ENCODE measurements at places on chromosomes 3 and 15. TPM values are rescaled to one million over a fixed set of nuclear protein-coding genes. Genes with fewer than 3 reads are reported as not detected.

The SIDT1 gene
- 2.5 TPM for total RNA-seq

The GOLGA8B gene
- 15.6 TPM for total RNA-seq

The COL8A1 gene
- 1.1 TPM for total RNA-seq

The CAPN7 gene
- 23.8 TPM for total RNA-seq

The NDUFB5 gene
- 197 TPM for total RNA-seq

The PLA2G4D gene
- total RNA-seq = not detected

The GCHFR gene
- total RNA-seq = 6.1 TPM

The CHRNA3 gene
- total RNA-seq = 0.13 TPM

The SYNM gene
- 43.8 TPM for total RNA-seq

GRCh38 chr3:194884649-194885315, 199.1 kb downstream of the FAM43A start:
- no peak for DNase-seq

GRCh38 chr15:68935400-68935937, 5.1 kb downstream of the SPESP1 start:
- DNase-seq = no peak

- DNase-seq = no peak
Observed at GRCh38 chr3:59334585-59334984, 284.8 kb upstream of the CFAP20DC start.

DNA sequence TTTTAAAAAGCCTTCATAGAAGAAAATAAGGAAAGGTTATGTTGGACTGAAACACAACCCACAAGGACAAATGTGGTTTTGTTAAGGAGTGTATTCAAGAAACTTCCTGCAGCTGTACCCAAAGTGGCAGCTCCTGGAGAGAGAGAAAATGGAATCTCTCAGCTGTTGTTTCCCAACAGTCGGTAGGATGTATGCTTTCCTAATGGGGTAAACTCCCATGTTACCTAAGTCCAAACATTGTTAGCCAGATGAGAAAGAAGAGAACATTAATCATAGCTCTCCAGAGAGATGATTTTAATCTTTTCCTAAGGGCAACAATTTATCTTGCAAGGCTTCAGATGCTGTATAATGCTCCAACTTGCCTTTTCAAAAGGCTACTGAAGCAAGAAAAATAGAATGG, 22.6 kb upstream of the TEX9 start:
- DNase-seq = peak; percentile 11

- no peak for DNase-seq
Observed at GRCh38 chr3:11037976-11038375, 45.4 kb downstream of the SLC6A1 start.

DNA sequence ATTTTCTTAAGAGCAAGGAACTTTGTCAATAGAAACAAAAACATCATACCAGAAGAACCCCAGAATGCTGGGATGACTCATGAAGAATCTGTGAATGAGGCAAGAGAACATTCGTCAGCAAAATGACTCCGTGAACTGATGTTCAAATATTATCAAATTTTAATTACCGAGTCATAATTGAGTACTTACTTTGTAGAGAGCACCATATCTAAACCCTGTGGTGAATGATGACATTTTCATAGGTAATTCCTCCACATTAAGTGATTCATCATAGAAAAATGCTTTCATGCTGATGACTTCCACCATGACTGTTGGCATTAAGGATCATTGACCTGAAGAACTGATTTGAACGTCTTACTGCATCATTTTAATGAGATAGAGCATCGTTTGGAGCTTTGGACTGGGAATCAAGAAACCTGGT, 56.3 kb downstream of the PPARG start:
- no peak for DNase-seq

GRCh38 chr15:52076889-52077781, 35.4 kb downstream of the BCL2L10 start:
- no peak for DNase-seq

GRCh38 chr3:73108750-73109149, 47.3 kb downstream of the EBLN2 start:
- DNase-seq = no peak

GRCh38 chr3:14047027-14047426, 77.6 kb downstream of the CHCHD4 start:
- no peak for DNase-seq

DNA sequence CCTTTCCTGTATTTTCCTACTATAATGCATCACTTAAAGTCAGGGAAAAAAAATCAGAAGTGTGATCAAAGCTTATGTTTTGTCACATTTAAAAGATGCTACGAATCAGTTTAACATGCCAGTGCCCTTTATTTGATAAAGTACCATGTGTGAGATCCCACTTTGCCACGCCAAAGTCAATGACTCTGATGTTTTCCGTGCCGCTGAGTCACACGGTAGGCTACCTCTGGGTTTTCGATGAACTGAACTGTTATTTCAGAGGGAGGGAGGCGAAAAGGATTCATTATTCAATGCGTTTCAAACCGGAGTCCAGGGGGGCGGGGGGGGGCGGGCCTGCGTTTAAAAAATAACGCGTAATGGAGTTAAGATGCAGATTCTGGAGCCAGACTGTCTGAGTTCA, 203.0 kb downstream of the ABHD5 start:
- DNase-seq = no peak

GRCh38 chr15:29813009-29813408, 9.3 kb downstream of the TJP1 start:
- no peak for DNase-seq

DNA sequence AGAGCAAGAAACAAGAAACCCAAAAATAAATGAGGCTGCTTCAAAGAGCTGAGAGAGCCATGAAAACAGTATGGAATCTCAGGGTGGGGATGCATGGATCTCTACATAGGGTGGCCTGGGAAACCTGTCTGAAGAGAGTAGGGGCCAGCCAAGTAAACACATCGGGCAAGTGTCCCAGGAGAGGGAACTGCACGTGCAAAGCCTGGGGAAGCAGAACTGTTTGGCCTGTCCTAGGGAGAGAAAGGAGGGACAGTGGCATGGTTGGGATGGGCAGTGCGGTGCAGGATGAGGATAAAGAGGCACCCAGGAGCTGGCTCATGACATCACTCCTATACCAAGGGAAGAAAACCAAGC, 269.0 kb upstream of the ST8SIA2 start:
- no peak for DNase-seq

DNA sequence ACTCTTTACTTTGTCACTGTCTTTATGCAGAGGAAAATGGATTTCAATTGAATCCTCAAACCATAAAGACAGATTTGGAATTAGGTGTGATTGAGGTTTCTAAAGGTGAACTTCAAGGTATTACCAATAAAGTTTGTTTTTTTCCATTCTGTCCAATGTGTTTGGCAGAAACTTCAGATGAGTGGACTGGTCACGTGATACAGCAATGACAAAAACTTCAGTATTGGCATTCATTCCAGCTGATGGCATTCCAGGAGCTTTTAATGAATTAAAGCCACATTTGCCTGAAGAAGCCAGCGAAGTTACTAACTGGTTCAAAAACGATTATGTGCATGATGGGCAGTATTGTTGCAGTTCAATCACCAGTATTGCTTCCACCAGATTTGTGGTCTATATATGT, 4.5 kb upstream of the MASP1 start:
- no peak for DNase-seq

GRCh38 chr3:197014024-197014423, 15.6 kb downstream of the MELTF start:
- no peak for DNase-seq

- DNase-seq = no peak
Observed at GRCh38 chr3:188267790-188268335, 113.9 kb downstream of the LPP start.

GRCh38 chr15:25287823-25288222, 151.0 kb downstream of the UBE3A start:
- peak; percentile 0 for DNase-seq

DNA sequence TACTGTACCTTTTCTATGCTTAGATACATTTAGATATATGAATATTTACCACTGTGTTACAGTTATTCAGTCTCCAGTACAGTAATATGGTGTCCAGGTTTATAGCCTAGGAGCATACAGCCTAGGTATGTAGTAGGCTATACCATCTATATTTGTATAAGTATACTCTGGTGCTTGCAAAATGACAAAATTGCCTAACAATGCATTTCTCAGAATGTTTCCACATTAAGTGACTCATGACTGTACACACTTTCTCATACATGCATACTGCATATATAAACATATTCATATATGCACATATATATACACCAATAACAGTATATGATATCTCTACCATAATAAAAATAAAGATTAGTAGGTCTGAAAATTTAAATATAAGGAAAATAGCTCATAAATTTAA, 169.3 kb downstream of the DPH6 start:
- DNase-seq = no peak

DNA sequence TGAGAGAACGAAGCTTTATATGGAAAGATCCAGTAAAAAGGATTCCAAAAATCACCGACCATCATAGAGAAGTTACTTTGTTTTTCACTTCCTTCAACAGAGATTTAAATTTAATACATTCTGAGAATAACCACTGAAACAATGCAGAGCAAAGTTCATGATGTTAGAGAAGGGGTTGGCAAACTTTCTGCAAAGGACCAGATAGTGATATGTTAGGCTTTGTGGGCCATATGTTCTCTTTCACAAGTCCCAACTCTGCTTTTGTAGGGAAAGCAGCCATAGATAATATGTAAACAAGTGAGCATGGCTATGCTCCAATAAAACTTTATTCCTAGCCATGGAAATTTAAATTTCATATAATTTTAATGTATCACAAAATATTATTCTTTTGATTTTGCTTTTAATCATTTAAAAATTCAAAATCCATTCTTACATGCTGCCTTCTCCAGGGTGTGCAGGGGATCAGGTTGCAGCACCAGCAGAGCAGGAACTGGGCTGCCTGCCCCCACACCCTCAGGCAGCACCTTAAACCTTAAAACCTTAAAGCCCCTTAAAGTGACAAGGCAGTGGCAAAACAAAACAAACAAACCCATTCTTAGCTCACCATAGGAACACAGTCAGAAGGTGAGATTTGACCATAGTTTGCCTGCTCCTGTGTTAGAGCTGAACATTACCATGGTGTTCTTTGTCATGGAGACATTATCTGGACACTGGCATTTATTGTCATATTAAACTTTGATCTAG, 16.9 kb upstream of the IGSF10 start:
- peak; percentile 27 for DNase-seq

DNA sequence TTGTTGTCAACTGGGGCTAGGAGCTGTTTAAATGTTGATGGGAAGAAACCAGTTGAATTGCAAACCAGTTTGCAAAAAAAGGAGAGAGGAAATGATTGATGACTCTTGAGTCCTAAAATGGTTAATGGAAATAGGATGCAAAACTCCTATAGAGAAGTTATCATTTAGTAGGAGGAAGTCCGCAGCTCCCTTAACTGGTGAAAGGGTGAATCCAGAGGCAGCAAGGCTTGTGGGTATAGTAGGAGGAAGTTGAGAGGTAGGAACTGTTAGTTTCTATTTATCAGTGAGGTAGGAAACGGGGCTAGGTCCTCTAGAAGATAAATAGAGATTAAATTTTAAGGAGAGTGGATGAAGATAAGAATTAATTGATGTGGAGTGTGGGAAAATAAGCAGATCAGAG, 15.4 kb downstream of the IREB2 start:
- peak; percentile 17 for DNase-seq

DNA sequence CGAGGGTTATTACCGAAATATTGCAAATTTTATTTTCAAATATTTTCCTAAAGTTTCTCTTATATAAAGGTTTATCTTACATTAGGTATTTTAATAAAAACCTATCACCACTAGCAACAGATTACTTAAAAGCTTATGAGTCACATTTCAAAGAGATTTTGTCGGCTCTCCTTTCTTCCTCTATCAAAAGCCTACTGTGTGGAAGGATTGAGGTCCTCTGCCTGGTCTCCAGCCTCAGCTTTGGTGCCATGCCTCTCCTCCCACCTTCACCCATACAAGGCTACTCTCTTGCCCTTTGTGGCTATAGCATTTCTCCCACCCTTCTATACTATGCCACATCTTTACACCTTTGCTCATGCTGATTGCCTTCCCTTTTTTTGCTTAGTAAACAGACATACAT, 199.3 kb downstream of the TNIK start:
- no peak for DNase-seq

DNA sequence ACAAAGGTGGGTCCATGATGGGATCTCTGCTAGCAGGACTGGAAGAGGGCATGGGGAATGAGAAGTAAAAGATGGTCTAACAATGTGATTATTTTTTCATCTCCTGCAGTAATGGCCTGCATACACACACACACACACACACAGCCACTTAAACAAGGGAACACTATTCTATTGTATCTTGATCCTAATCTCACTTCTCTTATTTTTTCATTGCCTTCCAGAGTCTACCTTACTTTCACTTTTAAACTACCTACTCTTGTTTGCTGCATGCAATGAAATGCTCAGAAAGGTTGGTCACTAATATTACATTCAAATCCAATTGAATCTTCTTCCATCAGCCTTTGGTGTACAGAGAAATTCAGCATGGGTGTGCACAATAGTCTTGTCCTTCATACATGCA, 853.8 kb downstream of the IGSF11 start:
- DNase-seq = no peak

DNA sequence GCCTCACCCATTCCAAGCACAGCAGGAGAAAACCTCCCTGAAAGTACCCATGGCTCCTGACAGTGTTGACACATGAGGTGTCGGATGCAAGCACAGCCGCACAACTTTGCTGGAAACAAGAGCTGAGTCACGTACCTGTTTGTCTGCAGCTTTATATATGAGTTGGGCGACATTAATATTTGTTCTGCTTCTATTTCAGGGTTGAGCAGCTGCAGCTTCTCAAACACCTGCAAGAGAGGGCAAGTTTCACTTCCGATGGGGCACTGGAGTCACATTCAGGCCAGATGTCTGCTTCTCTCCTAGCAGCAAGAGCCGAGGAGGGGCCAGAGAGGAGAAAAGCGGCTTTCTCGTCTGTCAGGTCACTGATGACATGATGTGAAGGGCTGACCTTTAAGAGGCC, 88.0 kb downstream of the NUP210 start:
- peak; percentile 9 for DNase-seq

DNA sequence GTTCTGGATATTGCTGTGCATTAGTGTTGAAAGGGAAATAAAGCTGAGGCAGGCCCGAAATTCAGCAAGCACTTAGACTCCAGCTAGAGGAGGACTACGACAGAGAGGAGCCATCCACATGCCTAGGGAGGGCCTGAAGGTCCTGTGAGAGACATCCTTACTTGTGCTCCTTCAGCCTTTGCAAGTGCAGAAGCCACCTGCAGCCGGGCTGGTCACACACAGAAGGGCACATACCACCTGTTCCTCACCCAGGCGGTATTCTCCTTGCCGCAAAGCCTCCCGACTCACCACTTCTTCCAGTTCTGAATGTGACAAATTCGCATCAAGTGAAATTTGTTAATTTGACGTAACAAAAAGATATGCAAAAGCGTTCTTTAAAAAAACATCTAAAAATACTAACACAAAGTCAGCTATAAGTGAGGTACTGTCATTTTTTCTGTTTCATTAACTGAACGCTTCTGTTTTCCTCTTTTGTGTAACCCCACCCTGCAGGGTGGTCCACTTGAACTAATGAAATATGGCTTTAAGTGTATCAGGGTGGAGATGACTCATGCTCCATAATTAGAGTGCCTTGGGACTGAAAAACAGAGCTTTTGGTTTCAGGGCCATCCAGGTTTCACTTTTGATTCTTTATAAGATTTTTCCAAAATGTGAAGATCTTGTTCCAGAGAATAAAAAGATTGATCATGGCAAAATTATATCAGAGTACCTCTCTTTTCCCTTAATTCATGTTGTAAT, 467.9 kb upstream of the ATP11B start:
- DNase-seq = peak; percentile 2

GRCh38 chr3:53259427-53260259, 3.8 kb upstream of the TKT start:
- no peak for DNase-seq
